ENCODE measurements at places on chromosomes 11 and 22.

DNA sequence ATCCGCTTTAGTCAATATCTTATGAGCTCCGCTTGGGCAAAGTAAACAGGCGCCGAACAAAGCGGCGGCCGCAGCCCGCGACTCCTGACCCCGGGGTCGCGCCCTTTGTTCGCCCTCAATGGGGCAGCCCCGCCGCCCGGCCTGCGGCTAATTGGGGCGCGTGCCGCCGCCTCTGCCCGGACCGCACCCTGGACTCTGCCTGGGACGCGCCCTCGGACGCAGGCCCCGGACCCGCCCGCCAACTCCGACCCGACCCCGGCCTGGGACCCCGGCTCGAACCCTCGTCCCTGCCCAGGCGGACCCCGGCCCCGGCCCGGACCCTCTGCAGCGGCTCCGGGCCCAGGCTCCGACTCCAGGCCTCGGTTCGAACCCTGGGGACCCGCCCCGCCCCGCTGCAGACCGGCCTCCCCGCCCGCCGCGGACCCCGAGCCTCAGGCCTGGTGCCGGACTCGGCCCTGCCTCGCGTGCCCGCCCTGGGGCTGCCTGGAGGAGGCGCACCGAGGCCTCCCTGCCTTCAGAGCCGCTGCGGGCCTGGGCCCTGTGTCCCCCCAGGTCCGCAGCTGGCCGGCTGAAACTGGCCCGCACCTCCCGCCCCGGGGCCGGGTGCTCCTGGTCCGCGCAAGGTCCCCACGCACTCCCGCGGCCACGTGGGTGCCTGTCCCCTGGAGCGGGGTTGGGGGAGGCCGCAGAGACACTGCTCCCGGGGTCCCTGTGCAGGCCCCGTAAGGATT lies 84.7 kb upstream of the WNT7B start:
- DNase-seq: no peak

DNA sequence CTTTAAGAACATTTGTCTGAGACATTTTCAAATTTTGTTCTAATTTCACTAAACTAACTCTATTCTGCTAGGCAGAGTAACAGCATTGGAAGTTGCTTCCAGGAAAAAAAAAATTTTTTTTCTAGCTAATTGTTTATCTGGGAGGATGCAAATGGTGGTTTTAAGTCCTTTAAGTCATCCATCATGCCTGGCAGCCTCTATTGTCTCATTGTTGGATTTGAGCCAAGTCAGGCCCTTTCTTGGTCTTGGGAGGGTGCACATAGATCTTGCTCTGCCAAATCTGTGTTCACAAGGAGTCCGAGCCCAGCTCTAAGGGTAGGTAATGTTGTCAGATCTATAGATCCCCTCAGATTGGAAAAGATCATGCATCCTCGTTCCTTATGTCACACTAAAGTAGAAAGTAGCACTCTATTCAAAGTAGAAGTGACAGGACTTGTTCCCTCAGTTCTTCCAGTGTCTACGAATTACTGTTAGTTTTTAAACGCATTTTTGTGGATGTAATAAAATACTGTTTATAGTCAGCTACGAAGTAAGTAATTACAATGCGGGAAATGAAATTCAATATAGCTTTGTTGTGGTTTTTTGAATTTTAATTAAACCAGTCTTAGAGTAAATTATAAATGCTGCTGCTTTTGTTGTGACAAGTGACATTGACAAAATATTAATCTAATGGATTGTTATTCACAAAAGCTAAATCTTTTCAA lies 166.0 kb upstream of the RASSF10 start:
- DNase-seq: no peak

GRCh38 chr11:88521799-88522201 lies 184.3 kb upstream of the CTSC start:
- no peak for DNase-seq

DNA sequence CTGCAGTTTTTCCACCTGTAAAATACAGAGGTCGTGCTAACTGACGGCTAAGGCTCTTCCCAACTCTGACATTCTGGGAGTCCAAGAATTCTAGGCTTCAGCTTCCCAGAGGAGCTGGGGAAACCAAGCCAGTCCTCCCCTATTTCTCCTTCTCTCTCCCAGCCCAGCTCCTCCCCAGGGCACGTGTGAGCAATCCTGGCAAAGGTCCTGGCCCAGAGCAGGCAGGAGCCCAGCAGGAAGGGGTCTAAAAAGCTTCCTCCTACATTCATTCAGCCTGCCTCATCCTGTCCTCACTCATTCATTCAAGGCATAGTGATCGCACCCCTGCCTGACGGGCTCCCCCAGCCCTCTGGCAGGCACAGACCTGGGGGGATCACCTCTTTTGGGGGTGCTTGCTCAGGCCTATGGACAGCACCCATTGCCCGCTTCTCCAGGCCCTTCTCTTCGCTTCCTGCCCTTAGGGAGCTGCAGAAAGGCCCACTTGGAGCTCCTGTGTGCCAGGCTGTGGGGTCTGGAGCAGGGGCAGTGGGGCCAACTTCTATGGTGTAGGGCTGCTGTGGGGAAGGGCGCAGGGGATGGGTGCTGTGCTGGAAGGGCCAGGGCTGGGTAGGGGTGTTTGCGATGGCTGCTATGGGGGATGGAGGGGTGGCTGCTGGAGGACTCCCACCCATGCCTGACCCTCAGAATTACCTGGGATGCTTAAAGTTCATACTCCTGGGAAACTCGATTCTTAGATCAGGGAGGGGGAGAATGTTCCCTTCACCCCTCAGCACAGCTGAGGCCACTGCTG lies 9.8 kb downstream of the KCNC1 start:
- no peak for DNase-seq

DNA sequence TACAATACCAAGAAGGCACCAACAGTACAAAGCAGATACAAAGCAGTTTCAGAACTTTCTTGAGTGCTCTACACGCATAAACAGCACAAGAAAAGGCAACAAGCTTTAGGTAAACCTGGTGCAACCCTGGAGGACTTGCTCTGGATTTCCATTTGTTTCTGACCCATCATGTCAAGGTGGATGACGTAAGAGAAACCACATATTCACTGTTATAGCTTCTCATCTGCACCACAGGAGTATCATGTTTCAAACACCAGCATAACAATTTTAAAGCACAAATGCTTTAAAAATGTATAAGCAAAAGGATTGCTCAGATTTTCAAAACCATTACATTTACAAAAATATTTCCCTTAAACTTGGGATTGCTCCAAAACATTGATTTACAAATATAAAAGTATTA lies 25.0 kb upstream of the YPEL1 start:
- no peak for DNase-seq

DNA sequence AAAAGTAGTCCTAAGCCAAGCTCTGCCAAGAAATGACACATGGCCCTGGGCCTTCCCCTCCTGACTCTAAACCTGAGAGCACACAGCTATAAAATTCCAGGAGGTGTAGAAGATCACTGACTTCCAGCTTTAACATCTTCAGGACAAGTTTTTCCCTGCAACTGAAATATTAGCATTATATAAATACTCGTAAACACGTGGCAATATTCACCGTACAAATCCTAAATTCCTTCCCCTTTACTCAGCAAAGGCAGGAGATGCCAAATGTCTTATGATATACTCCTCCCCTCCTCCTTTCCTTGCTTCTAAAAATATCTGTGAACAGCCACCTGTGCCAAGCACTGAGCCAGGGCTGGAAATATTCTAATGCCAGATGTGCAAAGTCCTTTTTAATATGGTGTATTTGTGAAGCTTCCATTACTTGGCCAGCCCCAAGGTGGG lies 194.0 kb downstream of the LARGE1 start:
- DNase-seq: no peak

DNA sequence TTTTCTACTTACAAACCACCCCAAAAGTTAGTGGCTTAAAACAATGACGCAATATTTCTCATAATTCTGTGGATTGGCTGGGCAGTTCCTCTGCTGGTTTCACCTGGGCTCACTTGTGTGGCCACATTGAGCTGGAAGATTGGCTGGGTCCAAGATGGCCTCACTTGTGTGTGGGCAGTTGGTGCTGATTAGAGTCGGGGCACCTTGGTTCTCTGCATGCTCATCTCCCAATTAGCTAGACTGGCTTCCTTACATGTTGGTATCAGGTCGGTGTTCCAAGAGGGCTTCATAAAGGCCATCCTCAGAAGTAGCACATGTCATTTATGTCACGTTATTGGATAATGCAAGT lies 12.5 kb downstream of the MAML2 start:
- no peak for DNase-seq

DNA sequence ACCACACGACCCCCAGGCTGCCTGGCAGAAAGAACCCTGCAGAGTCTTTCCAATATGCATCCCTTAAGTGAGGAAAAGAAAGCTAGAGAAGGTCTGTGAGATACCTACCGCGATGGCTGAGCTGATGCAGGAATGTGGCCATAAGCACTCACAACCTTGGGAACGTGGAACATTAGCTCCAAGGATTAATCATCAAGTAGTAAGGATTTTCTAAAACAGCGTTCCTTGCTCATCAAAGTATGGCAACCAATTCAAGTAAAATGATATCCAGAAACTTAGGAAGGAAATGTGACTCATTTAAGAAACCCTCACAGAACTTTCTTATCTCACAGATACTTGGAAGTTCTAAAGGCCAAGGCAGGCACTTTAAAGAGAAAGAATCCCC lies 12.8 kb downstream of the PACSIN2 start:
- no peak for DNase-seq

- no peak for DNase-seq
These were observed 141.0 kb downstream of the SLC17A6 start for GRCh38 chr11:22479208-22479607.

DNA sequence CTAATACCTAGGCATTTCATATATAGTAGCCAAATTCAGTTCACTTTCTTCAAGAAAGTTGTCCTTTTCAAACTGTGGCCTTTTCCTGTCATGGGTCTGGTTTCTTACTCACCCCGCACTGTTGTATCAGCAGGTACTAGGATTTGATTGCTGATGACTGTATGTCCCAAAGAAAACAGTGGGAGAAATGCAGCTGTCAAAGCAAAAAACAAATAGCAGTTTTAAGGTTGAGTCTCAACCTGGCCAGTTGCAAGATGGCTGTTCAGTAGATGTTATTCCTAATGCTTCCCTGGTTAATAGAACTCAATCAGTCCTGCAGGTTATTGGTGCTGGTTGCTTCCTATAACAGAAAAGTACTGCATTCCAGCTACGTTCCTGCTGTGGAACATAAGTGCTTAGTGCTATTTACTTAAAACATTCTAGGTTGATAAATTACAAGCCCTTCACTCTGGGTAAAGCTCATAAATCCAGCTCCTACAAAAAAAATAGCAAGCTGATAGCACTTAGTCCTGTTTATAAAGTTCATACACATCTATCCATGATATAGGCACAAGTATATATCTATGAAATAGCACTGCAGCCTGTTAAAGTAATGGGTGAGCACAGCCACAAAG lies 26.6 kb downstream of the NF2 start:
- DNase-seq: no peak

DNA sequence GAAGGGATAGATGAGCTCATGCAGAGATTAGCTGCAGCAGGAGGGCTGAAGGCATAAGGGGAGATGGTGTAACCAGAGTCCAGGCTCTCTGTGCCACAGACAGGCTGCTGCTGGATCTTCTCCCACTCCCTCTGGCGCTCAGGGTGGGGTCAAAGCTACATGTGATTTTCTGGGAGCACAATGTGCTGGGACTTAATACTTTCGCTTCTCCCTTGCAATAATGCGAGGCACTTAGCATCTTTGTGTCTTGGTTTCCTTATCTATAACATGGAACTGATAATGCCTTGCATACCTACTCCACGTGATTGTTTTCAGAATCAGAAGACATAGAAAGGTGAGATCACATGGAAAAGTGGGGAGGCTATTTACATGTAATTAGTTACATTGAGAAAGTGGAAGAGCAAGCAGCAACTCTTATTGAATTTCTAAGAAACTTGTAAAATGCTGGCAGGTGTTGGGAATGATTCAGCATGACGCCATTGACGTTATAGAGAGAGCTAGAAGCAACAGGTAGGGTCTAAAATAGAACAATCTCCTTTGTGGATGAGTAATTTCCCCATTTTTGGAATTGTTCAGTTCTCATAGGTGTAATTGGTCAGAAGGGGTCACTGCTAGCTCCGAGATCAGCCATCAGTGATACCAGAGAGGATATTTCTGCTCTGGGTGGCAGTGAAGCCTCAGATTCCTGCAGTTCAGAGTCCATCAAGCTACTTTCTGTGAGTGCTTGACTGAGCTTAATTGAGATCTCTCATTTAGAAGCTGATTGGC lies 8.2 kb upstream of the OR9I1 start:
- no peak for DNase-seq

- DNase-seq: no peak
These were observed 25.6 kb downstream of the PARVB start for GRCh38 chr22:44049486-44050231.

DNA sequence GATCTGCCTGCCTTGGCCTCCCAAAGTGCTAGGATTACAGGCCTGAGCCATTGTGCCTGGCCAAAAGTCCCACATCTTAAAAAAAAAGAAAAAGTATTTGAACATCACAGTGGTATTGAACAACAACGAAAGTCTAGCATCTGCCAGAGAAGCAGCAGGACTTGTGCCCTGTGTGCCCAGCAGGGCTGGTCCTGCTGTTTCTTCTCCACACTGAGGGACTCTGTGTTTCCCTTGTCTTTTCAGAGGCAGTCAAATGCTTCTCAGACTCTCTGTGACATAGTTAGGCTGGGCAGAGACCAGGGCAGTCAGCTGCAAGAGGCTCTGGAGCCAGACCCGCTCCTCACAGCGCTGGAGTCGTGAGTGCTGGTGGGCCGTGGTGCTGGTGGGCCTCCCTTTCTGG lies 56.2 kb downstream of the SBF1 start:
- DNase-seq: no peak

DNA sequence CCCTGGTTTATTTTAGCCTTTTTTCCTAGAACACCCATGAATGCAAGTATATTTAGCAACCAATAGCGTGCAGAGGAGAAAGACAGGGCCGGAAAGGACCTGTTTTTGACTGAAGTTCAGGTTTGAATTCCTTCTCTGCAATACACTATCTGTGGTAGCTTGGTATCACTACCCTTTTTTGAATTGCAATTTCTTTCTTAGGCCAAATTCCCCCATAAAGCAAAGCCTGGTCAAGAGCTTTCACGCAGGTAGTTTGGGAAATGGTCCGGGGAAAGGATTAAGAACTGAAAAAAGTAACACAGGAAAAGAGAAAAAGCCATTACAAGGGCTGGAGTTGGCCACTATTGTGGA lies 38.8 kb upstream of the PAMR1 start:
- DNase-seq: no peak

GRCh38 chr11:94111241-94111640 lies 17.4 kb upstream of the PANX1 start:
- no peak for DNase-seq

DNA sequence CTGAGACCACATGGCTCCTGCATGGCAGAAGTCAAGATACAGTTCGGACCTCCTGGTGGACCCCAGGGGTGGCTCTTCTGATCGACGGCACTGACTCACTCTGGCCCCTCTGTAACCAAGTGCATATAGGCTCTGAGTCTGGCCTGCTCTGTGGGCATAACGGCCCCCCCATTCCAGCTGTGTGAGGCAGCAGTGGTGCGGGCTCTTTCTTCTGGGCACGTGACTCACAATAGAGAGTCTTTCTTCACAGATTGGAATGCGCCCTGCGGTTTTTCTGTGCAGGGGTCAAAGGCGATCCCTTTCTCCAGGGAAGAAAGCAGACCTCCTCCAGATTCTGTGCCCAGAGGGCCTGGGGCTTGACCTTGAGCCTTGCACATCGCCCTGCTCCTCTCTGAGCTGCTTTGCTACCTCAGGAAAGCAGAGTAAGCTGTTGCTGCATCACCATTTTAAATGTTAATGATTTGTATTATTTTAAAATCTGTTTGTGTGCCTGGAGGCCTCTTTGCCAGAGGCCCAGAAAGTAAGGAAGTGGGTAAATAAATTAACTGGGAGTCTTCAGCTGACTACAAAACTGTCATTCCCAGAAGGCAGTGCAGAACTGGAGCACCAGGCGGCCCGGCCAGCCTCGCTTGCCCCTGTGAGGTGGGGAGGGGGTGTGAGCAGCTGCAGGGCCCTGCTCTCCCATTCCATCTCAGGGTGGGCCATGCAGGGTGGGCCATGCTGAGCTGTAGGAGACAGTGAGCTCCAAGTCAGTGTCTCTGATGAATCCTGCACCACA lies 199.0 kb downstream of the GRIK4 start:
- DNase-seq: no peak
